ENCODE measurements at places on chromosomes 13 and 19.

GRCh38 chr19:32022044-32022640 is 323.3 kb upstream of the ZNF507 start:
- no peak for DNase-seq

DNA sequence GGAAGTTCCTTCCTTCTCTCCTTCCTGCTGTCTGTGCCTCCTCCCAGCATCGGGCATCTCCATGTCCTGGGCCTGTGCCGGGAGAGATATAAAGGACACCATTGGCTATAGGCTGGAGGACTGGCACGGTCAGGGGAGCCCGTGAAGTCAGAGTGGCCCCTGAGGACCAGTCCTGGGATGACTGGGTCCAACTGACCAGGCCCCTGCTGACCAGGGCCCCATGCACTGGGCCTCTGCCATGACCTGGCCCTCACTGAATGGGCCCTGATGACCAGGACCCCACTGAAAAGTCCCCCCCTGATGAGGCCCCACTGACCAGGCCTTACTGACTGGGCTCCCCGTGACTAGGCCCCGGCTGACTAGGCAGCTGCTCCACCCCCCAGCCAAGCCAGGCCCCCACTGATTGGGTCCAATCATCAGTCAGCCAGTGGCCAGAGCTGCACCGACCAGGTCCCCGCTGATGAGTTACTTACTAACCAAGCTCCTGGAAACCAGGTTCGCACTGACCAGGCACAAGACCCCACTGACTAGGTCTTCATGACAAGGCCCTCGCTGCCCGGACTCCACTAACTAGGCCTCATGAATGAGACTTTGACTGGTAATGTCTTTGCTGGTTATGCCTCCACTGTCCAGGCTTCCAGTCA is 20.0 kb upstream of the ZNF14 start:
- no peak for DNase-seq

- DNase-seq = no peak
Measured at GRCh38 chr19:1979017-1979416, 36.5 kb downstream of the BTBD2 start.

- no peak for DNase-seq
Measured at GRCh38 chr19:15902254-15902653, 4.4 kb upstream of the CYP4F2 start.

DNA sequence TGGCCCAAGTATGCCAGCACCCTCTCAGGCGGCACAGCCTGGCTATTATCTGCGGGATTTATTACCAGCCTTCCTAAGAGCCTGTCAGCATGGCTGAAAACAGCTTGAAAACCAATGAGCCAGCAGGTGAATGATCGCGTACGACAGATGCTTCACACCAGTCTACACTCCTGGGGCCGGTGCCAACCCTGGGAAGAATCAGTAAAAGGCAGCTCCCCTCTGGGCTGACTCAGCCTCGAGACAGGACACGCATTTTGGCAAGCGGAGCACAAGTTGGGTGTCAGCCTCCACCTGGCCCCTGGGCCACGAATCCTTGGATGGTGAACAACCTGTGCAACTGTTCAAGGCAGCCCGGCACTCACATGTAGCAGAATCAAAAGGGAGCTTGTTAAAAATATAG is 15.6 kb downstream of the EMP3 start:
- no peak for DNase-seq

GRCh38 chr13:65959305-65959704 is 1270.8 kb downstream of the PCDH9 start:
- DNase-seq = no peak

DNA sequence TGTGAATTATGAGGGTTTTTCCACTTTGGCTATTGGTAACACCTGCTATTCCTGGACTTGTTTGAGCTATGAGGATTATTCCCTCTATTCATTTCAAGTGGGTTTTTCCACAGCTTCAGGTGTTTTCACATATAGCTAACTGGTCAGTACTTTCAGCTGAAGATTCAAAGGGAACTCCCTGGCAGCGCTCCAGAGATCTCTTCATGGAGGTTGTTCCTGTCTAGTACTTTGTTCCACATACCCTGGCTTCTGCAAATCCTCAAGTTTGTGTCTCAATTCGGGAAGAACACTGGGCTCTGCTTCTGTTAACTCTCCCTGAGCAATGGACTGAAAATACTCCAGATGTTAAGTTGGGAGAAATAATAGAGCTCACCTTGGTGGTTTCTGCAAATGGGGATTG is 5.6 kb upstream of the ZNF607 start:
- DNase-seq = no peak

GRCh38 chr19:22619371-22619770 is 14.8 kb upstream of the ZNF492 start:
- no peak for DNase-seq

DNA sequence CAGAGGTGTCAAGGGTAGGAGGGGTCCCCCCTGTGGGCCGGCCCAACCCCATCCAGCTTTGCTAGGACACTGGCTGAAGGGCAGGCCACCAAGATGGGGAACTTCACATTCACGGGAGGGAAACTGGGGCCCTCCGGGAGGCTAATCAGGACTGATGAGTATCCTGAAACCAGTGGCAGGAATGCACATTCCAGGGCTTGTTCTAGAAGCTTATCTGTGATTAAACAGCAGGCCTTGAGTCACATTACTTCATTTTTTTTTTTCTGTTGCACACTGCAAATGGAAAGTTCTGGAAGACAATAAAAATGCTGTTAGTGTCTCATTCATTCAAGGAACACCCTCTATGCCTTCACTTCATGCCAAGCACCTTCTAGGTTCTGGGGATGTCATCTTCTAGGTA is 15.5 kb upstream of the SIGLEC11 start:
- no peak for DNase-seq

DNA sequence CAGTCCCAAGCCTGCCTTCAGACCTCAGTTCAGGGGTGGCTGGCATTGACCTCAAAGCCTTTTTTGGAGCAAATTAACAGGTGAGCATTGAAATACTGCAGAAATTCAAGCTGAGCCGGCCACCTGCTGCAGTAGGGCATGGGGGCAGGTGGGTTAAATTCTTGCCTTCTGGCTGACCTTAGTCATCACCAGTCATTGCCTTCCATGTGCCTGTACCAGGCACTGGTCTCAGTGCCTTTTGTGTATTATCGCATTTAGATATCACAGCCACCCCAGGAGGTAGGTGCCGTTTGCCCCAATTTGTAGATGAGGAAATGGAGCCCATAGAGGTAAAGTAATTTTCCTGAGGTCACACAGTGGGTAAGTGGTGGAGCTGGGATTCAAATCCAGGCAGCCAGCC is 7.2 kb downstream of the PPP1R37 start:
- DNase-seq = no peak

DNA sequence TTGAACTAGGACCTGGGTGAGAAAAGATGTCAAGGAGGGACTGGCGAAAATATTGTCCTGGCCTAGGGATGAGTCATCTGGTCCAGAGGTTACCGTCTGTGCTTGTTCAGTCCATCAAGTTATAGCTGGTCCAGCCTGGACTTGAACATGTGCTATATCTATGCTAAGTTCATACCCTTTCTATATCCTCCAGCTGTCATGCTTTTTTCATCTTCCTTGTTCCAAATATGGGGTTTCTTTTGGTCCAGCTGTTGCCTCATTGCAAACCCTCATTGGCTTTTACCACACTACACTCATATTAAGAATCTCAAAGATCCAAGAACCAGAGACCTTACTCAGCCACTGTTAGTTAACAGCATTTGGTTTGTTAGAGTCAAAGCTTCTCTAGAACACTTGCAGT is 19.1 kb upstream of the KLF12 start:
- no peak for DNase-seq

- no peak for DNase-seq
Measured at GRCh38 chr19:2983351-2984214, 6.2 kb downstream of the TLE6 start.

- DNase-seq = no peak
Measured at GRCh38 chr19:4390567-4391305, 9.6 kb downstream of the SH3GL1 start.

GRCh38 chr19:8242211-8242821 is 33.1 kb downstream of the CERS4 start:
- DNase-seq = no peak

GRCh38 chr19:1466461-1467214 is 12.4 kb downstream of the C19orf25 start:
- no peak for DNase-seq

GRCh38 chr13:44210525-44210924 is 163.1 kb upstream of the SERP2 start:
- no peak for DNase-seq

GRCh38 chr19:4987692-4988370 is 18.9 kb downstream of the KDM4B start:
- DNase-seq = no peak

GRCh38 chr19:8643860-8644653 is 13.6 kb downstream of the NFILZ start:
- no peak for DNase-seq

DNA sequence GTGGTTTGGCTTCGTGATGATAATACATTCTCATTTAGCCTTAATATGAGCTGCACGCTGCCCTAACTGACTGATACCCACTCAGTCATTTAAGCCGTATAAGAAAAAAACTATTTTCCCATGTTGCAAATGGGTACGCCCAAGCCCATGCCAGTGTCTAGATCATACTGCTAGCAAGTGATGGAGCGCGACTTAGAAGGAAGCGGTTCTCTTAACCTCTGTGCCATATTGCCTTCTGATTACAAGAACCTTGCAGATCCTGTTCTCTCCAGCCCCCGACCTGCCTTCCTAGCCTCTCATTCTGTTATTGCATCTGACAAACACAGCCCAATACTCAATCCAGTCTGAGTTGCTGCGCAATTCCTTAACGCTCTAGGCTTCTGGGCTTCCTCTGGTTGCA is 603 bp downstream of the GPALPP1 start:
- DNase-seq = no peak

GRCh38 chr13:61358599-61358998 is 57.0 kb downstream of the PCDH20 start:
- DNase-seq = no peak

DNA sequence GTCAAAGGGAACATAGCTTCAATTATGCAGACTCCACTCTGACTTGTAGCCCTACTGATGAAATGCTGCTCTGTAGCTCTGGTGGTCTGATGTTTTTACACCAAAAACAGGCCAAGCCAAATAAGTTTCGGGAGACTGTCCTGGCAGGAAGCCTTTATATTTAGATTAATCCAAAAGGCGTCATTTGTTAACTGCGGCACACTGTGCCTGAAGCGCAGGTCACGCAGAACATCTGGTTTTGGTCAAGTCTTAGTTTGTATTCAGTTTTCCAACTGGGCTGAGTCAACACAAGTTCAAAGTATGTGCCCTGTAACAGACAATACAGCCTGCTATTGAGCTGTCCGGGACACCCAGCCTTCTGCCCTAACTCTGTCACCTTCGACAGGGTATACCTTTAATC is 154.6 kb upstream of the IPO5 start:
- no peak for DNase-seq

DNA sequence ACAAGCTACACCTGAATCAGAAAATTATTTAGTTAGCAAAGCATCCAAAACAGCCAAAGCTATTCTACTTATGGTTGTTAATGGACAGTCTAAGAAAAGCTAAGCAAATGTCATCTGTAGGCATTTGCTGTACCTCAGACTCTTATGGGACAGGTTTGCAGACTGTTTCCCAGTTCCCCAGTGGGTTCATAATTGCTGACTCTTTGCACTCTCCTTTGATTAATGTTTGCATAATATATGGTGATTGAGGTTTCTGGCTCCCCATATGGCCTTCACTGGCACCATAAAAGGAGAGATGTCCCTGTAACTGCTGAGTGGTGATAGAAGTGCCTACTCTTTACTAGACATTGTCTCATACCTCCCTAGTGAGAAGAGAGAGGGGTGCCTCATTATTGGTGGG is 142.1 kb downstream of the GPC6 start:
- DNase-seq = no peak

- DNase-seq = no peak
Measured at GRCh38 chr19:35264268-35265125, 4.3 kb upstream of the USF2 start.

- no peak for DNase-seq
Measured at GRCh38 chr19:8638078-8638619, 7.7 kb downstream of the NFILZ start.

- no peak for DNase-seq
Measured at GRCh38 chr13:72290962-72291681, 424.1 kb upstream of the DACH1 start.

DNA sequence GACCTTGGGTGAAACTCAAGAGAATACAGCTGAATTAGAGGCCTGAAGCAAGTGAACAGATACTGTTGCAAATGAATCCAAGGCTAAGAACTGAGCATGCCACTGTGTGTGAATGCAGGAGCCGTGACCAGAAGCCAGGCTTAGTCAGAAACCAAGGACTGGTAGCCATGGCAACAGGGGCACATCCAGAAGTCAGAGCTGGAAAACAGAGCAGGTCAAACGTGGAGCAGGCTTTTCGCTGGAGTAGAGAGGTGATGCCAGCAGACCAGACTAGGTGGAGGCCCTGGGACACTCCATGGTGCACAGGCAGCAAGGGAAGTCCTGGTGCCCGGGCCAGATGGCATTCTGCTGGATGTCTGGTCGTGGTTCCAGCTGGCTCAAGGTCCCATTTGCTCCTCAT is 564.1 kb downstream of the PCDH9 start:
- no peak for DNase-seq

- DNase-seq = no peak
Measured at GRCh38 chr13:110218581-110219201, 88.3 kb downstream of the COL4A1 start.

- DNase-seq = no peak
Measured at GRCh38 chr13:103731959-103732358, 665.7 kb upstream of the SLC10A2 start.

GRCh38 chr13:106176117-106176516 is 359.3 kb downstream of the EFNB2 start:
- DNase-seq = no peak

DNA sequence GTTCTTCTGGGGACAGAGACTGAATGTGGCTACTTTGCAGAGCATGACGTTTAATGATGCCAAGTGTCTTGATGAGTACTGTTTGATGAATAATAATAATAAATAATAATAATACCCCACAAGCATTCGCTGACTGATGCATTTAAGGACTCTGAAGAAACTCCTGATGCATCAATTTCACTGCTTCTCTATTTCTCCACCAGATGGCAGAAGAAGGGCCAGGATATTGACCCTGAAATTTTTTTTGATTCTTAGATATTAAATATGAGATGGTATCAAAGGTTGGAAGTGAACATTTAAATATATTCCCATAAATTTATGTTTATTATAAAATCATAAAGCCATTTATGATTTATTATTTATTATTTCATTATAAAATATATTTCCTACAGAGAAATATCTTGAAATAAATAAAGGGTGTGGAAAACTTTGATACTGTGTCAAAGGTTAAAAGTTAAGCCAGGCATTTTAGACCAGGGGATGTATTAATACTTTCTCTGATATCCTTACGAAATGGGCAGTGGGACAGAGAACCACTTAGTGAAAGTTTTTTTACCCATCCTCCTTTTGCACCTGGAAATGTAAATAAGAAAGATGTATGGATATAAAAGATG is 170.9 kb downstream of the LACC1 start:
- DNase-seq = no peak

DNA sequence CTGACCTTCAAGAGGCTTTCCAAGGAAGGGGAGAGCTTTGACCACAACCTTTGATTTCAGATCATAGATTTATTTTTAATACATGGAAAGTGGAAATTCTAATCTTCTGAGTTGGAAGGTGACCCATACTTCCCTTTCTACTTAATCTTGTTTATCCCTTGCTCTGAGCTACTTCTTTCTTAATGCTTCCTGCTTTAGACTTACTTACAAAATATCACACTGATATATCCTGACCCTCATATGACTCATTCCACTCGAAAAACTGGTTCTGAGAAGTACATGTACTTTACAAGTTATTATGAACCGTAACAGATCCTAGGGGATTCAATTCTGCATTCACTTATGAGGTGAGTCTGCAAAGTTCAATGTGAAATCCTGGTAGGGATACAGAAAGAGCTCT is 76.2 kb upstream of the IRS2 start:
- DNase-seq = no peak

- DNase-seq = no peak
Measured at GRCh38 chr19:49217382-49217781, 59.8 kb downstream of the TRPM4 start.

All from GM18507 (cell line).